ENCODE measurements at places on chromosomes 2 and 18.

DNA sequence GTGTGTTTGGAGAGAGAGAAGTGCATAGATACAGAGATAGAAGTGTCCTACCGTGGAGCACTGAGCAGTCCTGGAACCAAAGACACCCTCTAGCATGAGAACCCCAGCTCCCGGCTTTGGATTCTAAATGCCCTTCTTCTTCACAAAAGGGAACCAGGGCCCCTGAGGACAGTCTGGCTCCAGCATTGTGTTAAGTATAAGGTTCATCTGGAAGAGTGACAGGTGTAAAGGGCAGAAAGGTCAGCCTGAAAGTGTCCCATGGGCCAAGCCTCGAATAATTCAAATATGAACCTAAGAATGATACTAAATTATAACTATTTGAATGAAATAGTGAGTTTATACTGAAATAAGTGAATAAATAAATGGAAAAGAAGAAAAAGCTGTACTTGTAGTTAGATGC is 109.7 kb downstream of the SNTG2 start:
- DNase-seq, result no peak

GRCh38 chr18:63477968-63478367 is 1.2 kb downstream of the SERPINB5 start:
- DNase-seq, result no peak

DNA sequence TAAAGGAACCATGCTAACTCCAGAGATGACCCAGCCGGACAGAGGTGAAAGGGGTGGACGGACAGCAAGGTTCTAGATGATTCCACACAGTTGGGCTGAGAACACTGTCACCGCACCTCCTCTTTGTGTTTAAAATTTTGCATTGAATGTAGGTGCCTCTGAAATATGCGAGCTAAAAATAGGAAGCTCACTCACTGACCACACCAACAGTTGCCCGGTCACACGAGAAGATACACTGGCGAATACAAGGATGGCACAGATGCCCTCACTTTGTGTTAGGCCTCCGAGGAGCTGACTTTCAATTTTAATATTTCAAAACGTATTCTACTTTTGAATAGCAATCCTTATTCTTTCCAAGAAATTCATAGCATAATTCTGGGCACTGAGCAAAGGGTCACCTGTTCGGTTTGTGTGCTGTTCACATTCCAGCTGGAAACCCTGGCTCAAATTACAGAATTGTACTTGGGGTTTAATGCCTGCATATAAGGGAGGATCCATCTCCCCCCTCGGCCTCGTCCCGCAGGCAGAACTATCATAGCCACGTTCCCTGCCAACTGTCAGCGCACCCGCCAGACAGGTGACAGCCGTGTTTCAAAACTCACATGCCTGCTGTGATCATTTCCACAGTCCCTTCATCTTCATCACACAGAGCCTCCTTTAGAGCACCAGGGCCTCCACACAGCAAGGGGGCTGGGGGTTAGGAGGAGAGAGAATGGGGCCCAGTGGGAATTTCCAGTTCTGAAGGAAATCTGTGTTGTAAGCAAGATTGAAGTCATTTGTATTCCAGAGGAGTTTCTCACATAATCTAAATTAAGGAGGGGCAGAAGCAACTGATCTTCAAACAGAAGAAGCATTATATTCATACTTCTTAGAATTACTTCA is 48.2 kb downstream of the ADI1 start:
- DNase-seq, result no peak

DNA sequence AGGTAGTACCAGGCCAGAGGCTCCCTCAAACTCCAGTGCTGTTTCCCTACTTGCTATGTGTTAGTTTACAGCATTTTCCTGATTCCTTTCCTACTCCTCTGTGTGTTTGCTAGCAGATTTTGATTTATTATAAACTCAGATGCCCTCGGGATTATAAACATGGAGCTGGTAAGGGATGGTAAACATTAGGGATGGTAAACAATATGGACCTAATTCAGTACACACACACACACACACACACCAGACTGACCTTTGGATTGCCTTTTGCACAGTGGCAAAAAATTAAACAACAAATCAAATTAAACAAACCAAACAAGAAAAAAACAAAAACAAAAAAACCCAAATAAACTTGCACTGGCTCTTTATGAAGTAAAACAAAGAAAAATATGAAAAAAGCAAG is 55.4 kb upstream of the ACVR1 start:
- DNase-seq, result no peak

DNA sequence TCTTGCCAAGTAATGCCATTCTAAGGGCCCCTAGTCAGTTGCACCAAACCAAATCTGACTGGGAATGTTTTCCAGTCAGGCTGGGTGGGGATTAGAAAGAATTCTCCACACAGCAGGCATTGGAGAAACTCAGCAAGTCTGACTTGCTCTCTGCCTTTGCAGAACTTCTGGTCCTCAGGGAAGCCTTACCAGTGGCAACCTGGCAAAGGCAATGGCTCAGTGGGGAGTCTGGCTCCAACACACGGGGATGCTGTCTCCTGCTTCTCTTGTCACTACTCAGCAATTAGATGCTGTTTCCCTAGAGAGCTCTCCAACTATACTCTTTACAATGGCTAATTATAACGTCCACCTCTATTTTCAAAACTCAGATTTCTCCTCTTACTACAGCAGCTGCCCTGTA is 810.7 kb downstream of the LRRTM4 start:
- no peak for DNase-seq

DNA sequence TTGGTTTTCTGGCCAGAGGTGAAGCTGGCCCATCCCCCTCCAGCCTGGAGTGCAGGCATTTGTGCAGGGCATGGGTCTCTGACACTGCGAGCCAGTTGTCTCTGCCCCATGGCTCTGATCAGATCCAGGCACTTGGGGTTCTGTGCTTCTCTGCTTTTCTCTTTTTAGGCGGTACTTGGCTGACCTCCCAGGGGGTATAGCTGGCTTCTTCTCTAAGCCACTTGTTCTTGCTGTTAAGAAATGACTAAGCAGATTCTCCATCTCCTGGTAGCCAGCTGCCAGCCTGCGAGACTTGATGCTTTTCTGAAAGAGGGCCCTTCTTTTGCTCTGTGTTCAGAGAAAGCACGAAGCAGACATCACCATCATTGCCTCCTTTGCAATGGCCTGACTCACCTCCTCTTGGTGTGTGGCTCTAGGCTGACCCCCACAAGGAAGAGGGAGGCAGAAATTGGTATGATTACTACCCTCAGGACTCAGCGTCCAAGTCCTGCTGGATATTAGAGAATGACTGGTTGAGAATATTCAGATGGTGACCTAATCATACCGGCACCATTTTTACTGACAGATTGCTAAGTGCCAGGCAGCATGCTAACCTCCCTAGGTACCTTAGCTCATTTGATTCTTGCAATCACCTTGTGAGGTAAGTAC is 32.7 kb downstream of the TNP1 start:
- DNase-seq, result no peak
